ENCODE measurements at places on chromosomes 4 and X.

GRCh38 chr4:126869967-126870366, 762.8 kb upstream of the INTU start:
- DNase-seq: no peak

DNA sequence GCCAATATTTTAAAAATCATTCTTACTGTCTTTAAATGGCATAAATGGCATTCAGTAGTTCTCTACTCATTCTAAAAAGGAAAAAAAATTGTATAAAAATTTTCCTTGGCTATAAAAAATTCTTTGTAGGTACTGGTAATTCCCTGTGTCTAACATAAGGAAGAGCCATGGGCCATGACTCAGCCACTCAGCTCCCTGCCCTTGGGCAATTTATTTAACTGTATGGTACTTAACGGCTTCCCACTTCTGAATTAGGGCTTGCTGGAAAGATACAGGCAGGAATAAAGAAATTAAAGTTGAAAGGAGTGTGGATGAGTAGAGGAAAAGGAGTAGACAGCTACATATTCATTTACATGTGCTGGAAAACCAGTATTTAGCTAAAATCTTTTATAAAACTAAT, 30.6 kb downstream of the ABHD18 start:
- no peak for DNase-seq

DNA sequence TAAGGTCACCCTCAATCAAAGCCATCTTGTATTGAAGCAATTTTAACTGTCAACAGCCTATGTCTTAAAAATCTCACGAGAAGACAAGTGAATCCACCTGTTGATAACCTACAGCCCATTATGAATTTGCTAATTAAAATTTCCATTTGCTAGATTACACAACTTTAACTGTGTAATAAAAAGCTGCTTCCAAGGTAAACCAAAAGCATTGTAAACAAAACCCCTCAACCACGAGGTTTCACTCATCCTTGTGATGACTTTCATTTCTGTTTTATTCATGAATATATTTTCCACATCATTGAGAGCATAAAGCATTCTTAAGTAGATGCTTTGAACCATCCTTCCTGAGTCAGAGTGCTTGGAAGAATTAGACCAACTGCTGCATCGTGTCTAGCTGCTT, 217.5 kb upstream of the GYPA start:
- DNase-seq: no peak

DNA sequence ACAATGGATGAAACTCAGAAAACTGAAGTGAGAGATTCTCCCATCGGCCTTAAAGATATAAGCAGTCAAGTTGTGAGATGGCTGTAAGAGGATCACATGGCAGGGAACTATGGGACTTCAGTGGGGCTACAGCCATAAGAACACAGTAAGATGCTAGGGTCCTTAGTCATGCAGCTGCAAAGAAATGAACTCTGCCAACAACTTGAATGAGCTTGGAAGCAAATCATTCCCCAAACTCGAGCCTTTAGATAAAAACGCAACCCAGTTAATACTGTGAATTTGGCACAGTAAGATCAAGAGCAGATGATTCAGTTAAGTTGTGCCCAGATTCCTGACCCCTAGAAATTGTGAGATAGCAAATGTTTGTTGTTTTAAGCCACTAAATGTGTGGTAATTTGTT, 117.3 kb downstream of the FAM13A start:
- DNase-seq: no peak

Measured in RKO (cell line).